ENCODE measurements at places on chromosomes 2 and 18. TPM values are rescaled to one million over a fixed set of nuclear protein-coding genes. Genes with fewer than 3 reads are reported as not detected.

Gene CTNNA2
- not detected for total RNA-seq

- H3K27ac ChIP-seq: no peak overlapping the region
- peaks cover 5% of the 10 kb centered on the region for H3K4me1 ChIP-seq
- peaks cover 19% of the 10 kb centered on the region for H3K27me3 ChIP-seq
- H3K36me3 ChIP-seq: no peaks in the 10 kb centered on the region
- H3K4me3 ChIP-seq: no peak overlapping the region
Observed at GRCh38 chr18:73479477-73479876, 611.7 kb upstream of the NETO1 start.

DNA sequence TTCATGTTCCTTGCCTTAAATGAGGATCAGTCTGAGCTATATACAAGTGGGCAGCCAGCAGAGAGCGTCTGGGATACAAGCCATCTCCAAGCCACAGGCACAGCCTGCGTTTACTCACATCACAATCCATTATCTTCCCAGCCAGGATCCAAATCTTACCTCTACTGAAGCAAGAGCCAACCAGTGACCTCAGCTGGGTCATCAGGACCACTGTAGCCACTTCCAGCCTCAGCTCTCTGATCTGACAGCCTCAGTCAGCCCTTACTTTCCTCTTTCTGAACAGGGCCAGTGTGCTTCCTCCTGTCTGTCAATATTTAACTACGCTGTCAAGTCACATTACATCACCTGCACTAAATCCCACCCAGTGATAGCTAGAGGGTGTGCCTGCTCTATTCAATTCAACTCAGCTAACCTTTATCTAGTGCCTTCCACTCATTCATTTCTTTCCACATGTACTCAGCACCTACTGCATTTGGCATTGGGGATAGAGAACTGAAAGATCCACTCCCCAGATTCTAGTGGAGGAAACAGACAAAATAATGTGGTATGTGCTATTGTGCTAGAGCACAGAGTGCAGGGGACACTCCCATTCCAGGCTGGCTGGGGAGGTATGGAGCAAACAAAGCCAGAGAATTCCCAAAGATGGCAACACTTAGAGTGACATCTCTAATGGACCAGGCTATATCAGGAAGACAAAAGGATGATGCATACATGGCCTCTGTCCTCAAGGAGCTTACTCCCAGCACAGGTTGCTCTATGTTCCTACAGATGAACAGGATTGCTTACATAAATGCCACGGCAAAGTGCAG, 146.5 kb downstream of the NCKAP5 start:
- H3K27me3 ChIP-seq: peaks cover 13% of the 10 kb centered on the region
- H3K27ac ChIP-seq: no peak overlapping the region
- DNase-seq: no peak
- no peaks in the 10 kb centered on the region for H3K36me3 ChIP-seq
- no peaks in the 10 kb centered on the region for H3K4me1 ChIP-seq

- no peak overlapping the region for H3K4me3 ChIP-seq
- H3K4me1 ChIP-seq: peaks cover 48% of the 10 kb centered on the region
- H3K27ac ChIP-seq: peak overlapping the region; percentile 9
- DNase-seq: no peak
- H3K27me3 ChIP-seq: no peaks in the 10 kb centered on the region
Observed at GRCh38 chr2:39511605-39512433, 74.7 kb upstream of the MAP4K3 start.

- H3K27me3 ChIP-seq: no peaks in the 10 kb centered on the region
- H3K36me3 ChIP-seq: peaks cover 8% of the 10 kb centered on the region
- no peak overlapping the region for H3K4me3 ChIP-seq
- peak overlapping the region; percentile 88 for H3K27ac ChIP-seq
- no peak for DNase-seq
- peaks cover 39% of the 10 kb centered on the region for H3K4me1 ChIP-seq
Observed at GRCh38 chr2:226893216-226893615, 57.4 kb downstream of the RHBDD1 start.

Gene PKDCC
- total RNA-seq: 42.2 TPM

Gene SERPINB13
- total RNA-seq: not detected

GRCh38 chr18:31498574-31499524, 872 bp downstream of the DSG2 start:
- peak overlapping the region; percentile 80 for H3K27ac ChIP-seq
- no peak for DNase-seq
- peak overlapping the region; percentile 90 for H3K4me3 ChIP-seq
- H3K4me1 ChIP-seq: peaks cover 9% of the 10 kb centered on the region
- peaks cover 10% of the 10 kb centered on the region for H3K27me3 ChIP-seq
- H3K36me3 ChIP-seq: no peaks in the 10 kb centered on the region

Gene RAX
- not detected for total RNA-seq

Gene EPB41L5
- 16.2 TPM for total RNA-seq

GRCh38 chr2:26754972-26755670, 9.0 kb upstream of the SLC35F6 start:
- no peak for DNase-seq
- H3K4me1 ChIP-seq: peaks cover 32% of the 10 kb centered on the region
- H3K27me3 ChIP-seq: no peaks in the 10 kb centered on the region

DNA sequence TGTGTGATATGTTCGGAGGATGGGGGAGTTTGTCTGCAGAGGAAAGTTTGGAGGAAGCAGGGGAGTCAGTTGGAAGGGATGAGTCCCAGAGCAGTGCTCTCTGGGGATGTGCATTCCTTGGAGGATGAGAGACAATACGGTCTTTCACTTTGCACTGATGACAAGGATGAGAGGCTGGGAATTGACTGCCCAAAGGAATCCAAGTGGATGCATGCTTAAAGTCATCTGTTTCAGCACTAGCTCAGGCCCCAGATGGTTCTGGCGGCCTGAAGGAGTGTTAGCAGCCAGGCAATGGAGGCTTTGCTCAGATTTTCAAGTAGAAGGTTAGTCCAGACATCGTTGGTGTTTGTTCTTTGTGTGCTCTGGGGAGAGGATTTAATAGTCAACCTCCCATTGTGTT, 100.2 kb downstream of the CRIM1 start:
- H3K27ac ChIP-seq: no peak overlapping the region
- H3K27me3 ChIP-seq: no peaks in the 10 kb centered on the region
- peaks cover 8% of the 10 kb centered on the region for H3K4me1 ChIP-seq

Gene FHL2
- total RNA-seq: 78.7 TPM

Gene FN1
- total RNA-seq: 18,487 TPM

- H3K27ac ChIP-seq: no peak overlapping the region
- H3K27me3 ChIP-seq: no peaks in the 10 kb centered on the region
Observed at GRCh38 chr18:77305676-77306075, 56.0 kb downstream of the GALR1 start.

DNA sequence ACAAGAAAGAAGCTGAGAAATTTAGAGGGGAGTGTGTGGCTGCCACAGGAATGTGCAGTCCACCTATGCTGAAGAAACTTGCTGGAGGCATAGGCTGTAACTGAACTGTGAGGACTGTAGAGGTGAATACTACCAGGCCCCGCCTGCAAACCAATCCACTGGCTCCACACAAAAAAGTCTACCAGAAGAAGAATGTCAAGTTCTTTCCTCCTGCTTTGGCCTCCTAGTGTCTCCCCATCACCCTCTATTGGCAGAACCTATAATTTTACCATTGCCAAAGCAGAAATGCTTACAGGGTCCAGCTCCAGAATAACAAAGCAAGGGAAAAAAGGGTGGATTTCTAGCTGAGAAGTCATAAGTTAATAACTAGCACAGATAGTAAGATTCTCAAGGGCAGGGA, 5.9 kb upstream of the ATP5MC3 start:
- H3K27me3 ChIP-seq: peaks cover 27% of the 10 kb centered on the region
- no peak overlapping the region for H3K4me3 ChIP-seq
- H3K36me3 ChIP-seq: no peaks in the 10 kb centered on the region
- DNase-seq: no peak

GRCh38 chr18:13531681-13532325, 194.6 kb downstream of the FAM210A start:
- no peaks in the 10 kb centered on the region for H3K4me1 ChIP-seq
- no peak overlapping the region for H3K4me3 ChIP-seq
- peaks cover 27% of the 10 kb centered on the region for H3K27me3 ChIP-seq

DNA sequence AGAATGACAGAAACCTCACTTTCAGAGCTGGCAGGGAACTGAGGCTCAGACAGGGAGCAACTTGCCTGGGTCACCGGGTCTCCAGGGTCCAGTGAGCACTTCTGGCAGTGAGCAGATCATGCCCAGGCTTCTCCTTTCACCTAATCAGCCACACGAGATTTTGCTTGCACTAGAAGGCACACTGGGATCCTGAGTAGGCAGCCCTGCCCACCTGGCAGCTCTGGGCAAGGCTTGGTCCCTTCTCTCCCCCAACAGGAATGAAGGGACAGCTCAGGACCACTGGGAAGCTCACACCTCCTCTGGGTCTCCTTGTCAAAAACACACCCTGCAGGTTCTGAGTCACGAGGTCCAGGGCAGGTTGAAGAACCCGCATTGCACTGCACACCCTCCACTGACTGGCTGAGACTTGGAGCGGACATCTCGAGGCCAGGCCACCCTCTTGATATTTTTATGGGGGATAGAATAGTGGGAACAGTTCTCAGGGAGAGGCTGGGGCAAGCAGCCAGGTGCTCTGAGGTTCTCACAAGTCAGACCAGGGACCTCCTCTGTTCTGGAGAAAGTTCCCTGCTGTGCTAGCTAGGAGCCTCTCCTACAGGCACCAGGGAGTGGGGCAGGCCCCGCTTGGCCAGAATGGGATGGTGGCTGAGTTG, 5.7 kb downstream of the MAL start:
- H3K4me1 ChIP-seq: peaks cover 2% of the 10 kb centered on the region
- no peaks in the 10 kb centered on the region for H3K36me3 ChIP-seq
- no peak overlapping the region for H3K27ac ChIP-seq
- H3K27me3 ChIP-seq: peaks cover 17% of the 10 kb centered on the region
